ENCODE measurements at places on chromosomes 3 and 15. TPM values are rescaled to one million over a fixed set of nuclear protein-coding genes. Genes with fewer than 3 reads are reported as not detected.

GRCh38 chr3:40290396-40290795, 19.1 kb upstream of the EIF1B start:
- DNase-seq = no peak
- no peaks in the 10 kb centered on the region for H3K4me1 ChIP-seq
- H3K36me3 ChIP-seq = no peaks in the 10 kb centered on the region
- no peak overlapping the region for H3K27ac ChIP-seq

GRCh38 chr15:93048759-93049161, 40.3 kb downstream of the RGMA start:
- H3K27ac ChIP-seq = peak overlapping the region; percentile 41
- H3K4me1 ChIP-seq = peaks cover 81% of the 10 kb centered on the region
- DNase-seq = peak; percentile 93
- no peak overlapping the region for H3K4me3 ChIP-seq

DNA sequence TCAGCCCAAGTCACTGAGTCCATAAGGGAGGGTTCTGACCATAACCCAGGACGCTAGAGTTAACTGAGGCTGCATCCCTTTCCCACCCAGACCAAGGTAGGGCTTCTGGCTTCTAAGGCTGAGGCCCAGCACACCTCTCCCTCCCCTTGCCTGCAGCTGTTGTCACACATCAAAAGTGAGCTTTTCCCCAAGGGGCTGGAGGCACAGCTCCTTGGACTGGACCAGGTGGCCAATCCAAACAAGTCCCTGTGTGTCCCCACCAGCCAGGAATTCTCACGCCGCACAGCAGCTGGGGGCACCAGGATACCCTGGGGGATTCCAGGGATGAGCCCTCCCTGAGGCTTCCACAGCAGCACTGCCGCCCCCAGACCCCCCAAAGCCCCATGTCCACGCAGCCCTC, 22.3 kb upstream of the ISLR2 start:
- H3K36me3 ChIP-seq = no peaks in the 10 kb centered on the region
- H3K4me3 ChIP-seq = no peak overlapping the region
- DNase-seq = no peak
- no peak overlapping the region for H3K27ac ChIP-seq
- no peaks in the 10 kb centered on the region for H3K27me3 ChIP-seq

GRCh38 chr3:66598168-66598567, 97.3 kb upstream of the LRIG1 start:
- H3K36me3 ChIP-seq = no peaks in the 10 kb centered on the region
- H3K4me3 ChIP-seq = no peak overlapping the region
- H3K27ac ChIP-seq = no peak overlapping the region
- no peaks in the 10 kb centered on the region for H3K27me3 ChIP-seq
- peaks cover 6% of the 10 kb centered on the region for H3K4me1 ChIP-seq

GRCh38 chr3:156606729-156607128, 51.8 kb upstream of the SSR3 start:
- H3K36me3 ChIP-seq = no peaks in the 10 kb centered on the region
- DNase-seq = no peak
- peaks cover 14% of the 10 kb centered on the region for H3K4me1 ChIP-seq
- H3K27me3 ChIP-seq = no peaks in the 10 kb centered on the region

- no peak overlapping the region for H3K27ac ChIP-seq
- H3K36me3 ChIP-seq = no peaks in the 10 kb centered on the region
- H3K4me3 ChIP-seq = no peak overlapping the region
- H3K4me1 ChIP-seq = no peaks in the 10 kb centered on the region
- no peak for DNase-seq
Observed at GRCh38 chr15:99264125-99264524, 12.8 kb downstream of the LRRC28 start.

DNA sequence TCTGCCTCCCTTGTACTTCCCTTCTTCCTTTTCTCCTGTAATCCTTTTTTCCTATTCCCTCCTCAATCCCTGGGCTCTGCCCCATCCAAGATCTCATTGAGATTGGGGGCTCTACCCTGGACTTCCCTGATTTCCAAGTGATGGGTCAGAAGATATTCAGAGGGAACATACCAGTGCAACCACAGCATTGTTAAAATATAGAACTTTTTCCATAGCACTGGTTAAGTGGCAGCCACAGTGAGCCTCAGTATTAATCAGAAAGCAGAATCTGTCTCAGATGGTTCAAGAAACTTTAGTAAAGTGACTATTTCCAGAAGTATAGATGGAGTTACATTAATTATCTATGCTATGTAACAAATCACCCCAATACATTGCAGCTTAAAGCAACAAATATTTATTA, 18.7 kb upstream of the SCN10A start:
- H3K36me3 ChIP-seq = no peaks in the 10 kb centered on the region
- no peak overlapping the region for H3K27ac ChIP-seq
- no peaks in the 10 kb centered on the region for H3K4me1 ChIP-seq
- no peak for DNase-seq
- no peak overlapping the region for H3K4me3 ChIP-seq
- H3K27me3 ChIP-seq = no peaks in the 10 kb centered on the region

DNA sequence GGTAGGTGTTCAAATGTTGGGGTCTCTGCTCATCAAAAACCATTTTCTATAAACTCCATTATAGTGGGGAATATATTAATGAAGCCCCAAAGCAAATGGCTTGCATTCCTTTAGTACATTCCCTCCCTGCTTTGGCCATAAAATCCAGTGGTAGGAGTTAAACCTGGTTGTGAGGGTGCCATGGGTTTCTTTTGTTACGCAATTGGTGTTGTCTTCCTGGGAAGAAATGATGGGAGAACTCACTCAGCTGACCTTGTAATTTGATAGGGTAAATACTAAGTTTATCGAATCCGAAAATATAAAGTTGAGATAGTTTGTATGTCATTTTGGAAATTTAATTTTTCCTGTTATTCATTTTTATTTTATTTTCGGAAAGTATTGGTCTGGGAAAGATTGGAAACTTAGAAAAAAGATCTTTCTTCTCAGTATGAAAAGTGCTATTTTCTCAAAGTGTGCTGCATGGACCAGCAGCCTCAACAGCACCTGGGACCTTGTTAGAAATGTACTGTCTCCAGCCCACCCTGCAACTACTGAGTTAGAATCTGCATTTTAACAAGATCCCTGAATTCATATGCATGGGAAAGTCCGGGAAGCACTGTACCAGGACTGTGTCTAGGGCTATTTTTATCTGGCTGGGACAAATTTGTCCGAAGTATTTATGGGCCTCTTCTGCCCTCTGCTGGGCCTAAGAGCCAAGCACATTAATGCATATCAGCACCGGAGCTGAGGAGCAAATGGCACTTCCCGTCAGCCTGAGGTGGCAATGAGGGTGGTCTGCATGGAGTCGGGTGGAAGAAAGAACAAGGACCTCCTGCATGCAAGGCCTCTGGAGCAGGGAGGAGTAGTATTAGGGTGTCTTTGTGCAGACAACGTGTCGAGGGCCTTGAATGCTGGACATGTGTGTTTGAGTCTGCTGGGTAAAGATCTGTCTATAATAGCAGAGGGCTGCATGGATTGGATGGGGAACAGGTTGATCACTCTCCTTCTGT, 54.7 kb downstream of the FAM81A start:
- H3K36me3 ChIP-seq = no peaks in the 10 kb centered on the region
- no peak overlapping the region for H3K27ac ChIP-seq
- H3K4me1 ChIP-seq = peaks cover 5% of the 10 kb centered on the region

- DNase-seq = peak; percentile 86
- H3K27me3 ChIP-seq = no peaks in the 10 kb centered on the region
- H3K36me3 ChIP-seq = no peaks in the 10 kb centered on the region
- no peak overlapping the region for H3K4me3 ChIP-seq
Observed at GRCh38 chr3:138468886-138469285, 34.5 kb downstream of the ESYT3 start.

SOX14 gene
- total RNA-seq = not detected

ZBTB47 gene
- total RNA-seq = 52.0 TPM

XYLB gene
- total RNA-seq = 2.5 TPM

IQCF5 gene
- total RNA-seq = not detected

DNA sequence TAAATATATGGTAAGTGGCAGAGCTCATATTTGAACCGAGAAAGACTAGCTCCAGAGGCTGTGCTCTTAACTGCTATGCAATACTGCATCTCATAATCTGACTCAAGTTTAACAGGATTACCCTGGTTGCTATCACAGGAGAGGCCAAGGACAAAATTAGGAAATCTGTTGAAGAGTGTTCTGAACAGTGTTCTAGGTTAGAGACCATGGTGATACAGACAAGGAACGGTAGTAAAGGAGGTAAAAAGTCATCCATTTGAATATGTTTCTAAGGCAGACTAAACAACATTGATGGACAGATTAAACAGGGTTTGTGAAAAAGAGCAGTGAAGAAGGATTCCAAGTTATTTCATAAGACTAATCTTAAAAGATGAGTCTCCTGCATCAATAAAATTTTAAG, 22.1 kb downstream of the PLOD2 start:
- peaks cover 85% of the 10 kb centered on the region for H3K4me1 ChIP-seq
- H3K36me3 ChIP-seq = no peaks in the 10 kb centered on the region
- no peak overlapping the region for H3K4me3 ChIP-seq
- peak overlapping the region; percentile 78 for H3K27ac ChIP-seq

PLOD2 gene
- total RNA-seq = 74.2 TPM

DNA sequence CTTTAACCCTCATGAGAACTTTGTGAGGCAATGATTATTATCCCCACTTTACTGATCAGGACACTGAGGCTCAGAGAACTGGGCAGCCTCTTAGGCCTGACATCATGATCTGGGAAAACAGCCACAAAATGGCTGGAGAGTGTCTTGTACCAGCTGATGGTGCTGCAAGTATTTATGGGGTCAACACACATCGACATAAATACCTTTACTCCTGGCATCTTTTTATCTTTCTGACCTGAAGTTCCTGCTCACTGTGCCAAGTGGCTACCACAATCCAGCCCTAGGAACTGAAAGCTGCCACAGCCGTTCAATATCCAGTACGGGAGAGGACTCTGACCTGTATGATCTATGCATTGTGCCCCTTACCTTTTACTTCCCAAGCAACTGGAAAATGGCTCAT, 29.2 kb upstream of the MUC13 start:
- no peaks in the 10 kb centered on the region for H3K4me1 ChIP-seq
- no peak overlapping the region for H3K27ac ChIP-seq

COL6A5 gene
- total RNA-seq = not detected

MYRIP gene
- 2.2 TPM for total RNA-seq

DNA sequence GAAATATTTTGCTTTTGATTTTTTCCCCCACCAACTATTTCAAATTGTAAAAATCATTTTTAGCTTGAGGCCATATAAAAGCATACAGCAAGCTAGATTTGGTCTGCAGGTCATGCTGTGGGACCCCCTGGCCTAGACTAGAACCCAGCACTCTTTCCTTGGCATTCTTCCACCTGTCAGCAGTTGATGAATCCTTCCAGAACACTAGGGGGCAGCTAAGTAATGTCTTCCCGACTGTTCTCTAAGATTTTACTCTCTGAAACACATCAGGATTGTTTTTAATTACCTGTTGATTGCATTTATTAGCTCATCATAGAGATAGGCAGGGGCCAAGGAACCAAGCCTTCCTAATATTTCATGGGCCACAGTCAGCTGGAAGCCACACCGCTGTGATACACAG, 174.5 kb downstream of the CACNA1D start:
- no peaks in the 10 kb centered on the region for H3K4me1 ChIP-seq
- H3K27me3 ChIP-seq = no peaks in the 10 kb centered on the region
- H3K27ac ChIP-seq = no peak overlapping the region
- no peak overlapping the region for H3K4me3 ChIP-seq
- no peak for DNase-seq
- no peaks in the 10 kb centered on the region for H3K36me3 ChIP-seq

DNA sequence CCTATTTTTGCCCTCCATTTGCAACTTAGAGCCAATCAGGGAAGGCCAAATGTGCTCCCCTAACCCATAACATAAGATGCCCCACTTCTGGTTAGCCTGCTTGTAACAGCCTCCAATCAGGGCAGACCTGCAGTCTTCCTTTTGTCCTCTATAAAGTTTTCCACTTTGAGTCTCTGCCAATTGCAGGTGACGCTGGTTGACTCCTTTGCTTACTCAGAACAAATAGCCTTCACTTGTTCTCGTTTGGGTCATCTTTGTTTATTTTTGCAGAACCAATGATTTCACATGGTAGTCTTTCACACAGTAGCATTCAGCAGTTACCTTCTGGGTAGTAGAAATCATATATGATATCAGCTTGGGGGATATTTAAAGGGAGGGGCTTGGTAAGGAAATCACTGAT, 225.6 kb downstream of the MINAR1 start:
- no peaks in the 10 kb centered on the region for H3K36me3 ChIP-seq
- H3K4me1 ChIP-seq = no peaks in the 10 kb centered on the region
- H3K27me3 ChIP-seq = no peaks in the 10 kb centered on the region

SNX33 gene
- total RNA-seq = 32.7 TPM

- no peaks in the 10 kb centered on the region for H3K4me1 ChIP-seq
- no peak overlapping the region for H3K4me3 ChIP-seq
- H3K36me3 ChIP-seq = no peaks in the 10 kb centered on the region
- DNase-seq = no peak
- no peak overlapping the region for H3K27ac ChIP-seq
- H3K27me3 ChIP-seq = no peaks in the 10 kb centered on the region
Observed at GRCh38 chr3:71989165-71989564, 204.2 kb upstream of the PROK2 start.

TEX55 gene
- total RNA-seq = not detected
